ENCODE measurements at places on chromosomes 4 and X.

DNA sequence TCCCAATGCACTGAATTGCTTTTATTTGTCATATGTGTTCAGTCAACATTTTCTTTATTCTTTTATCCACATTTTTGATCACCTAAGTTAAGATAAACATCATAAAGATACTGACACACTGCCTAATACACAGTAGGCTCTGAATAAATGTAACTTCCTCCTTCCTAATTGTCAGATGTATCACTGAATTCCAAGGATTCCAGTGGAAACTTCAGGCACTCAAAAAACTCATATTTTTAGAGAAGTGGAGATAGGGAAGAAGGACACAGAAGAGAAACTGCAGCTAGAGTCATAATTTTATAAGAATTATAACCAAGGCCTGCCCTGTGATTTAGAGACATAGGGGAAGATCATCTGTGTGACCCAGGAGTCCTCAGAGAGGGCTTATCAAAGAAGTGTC is 753.3 kb downstream of the ADGRL3 start:
- DNase-seq = peak; percentile 30

DNA sequence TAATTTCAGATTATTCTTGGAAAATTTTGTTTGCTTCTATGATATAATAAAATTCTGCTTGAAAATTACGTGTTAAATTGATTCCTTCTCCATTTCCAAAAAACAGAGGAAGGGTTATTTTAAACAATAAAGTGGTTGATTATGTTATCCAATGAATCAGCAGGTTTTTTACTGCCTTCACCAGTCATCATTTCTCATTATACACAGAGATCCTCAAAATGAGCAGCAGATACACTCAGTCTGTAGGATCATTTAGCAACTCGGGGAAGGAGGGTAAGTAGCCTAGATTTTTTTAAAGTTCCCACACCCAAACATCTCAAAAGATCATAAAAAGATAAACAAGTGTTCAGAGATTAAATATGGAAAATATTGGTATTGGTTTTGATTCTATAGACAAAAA is 6.8 kb upstream of the TMEM144 start:
- no peak for DNase-seq

- peak; percentile 98 for DNase-seq
Measured at GRCh38 chr4:54228961-54229501, at the start of gene PDGFRA. Gene PDGFRA, plus strand, starts transcription at chr4:54229293. Its CDS starts 29,476 bp downstream, at chr4:54258769.

DNA sequence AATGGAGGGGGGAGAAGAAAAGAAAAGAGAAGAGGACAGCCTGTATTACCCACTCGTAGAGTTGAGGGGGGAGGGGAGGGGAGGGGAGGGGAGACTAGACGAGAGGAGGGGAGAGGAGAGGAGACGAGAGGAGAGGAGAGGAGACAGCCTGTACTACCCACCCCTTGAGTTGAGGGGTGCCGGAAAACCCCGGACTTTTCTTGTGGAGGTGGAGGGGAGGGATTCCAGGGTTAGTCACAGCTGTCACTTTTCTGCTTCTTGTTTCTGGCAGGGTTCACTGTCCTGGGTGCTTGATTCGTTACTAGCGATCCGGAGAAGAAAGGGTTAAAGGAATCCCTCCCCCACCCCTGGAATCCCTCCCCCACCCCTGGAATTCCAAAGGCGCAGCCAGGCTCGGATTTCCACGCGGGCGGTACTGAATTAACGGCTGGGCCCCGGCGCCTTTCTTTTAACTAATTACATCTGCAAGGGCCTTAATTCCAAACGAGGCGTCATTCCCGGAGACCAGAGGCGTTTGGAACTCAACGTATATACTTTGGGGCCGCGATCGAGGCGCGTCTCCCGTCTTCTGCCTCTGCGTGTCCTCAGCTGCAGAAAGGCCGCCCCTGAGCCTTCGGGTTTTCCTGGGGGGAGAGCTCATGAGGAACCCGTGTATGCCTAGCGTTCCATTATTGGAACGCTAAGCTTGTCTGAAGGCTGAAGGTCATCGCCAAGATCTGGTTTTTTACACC is 20.1 kb upstream of the CSF2RA start:
- DNase-seq = peak; percentile 78

DNA sequence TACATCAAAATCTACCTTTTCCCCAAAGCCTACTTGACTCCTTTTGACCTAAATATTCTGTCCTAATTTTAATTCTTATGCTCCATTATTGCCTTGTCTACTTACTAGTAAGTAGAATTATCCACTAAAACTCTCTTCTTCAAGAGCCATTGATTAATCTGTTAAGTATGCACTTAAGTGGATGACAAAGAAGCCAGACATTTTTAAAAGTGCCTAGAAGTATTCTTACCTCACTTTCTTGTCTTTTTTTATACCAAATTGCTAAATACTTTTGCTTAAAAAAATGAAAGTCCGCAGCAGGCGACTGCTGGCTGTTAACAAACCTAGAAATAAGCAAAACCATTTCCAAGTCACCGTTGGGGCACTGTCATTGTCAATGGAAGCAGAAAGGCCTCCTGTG is 20.1 kb upstream of the FRMPD4 start:
- peak; percentile 12 for DNase-seq
